ENCODE measurements at places on chromosomes 3 and 15.

DNA sequence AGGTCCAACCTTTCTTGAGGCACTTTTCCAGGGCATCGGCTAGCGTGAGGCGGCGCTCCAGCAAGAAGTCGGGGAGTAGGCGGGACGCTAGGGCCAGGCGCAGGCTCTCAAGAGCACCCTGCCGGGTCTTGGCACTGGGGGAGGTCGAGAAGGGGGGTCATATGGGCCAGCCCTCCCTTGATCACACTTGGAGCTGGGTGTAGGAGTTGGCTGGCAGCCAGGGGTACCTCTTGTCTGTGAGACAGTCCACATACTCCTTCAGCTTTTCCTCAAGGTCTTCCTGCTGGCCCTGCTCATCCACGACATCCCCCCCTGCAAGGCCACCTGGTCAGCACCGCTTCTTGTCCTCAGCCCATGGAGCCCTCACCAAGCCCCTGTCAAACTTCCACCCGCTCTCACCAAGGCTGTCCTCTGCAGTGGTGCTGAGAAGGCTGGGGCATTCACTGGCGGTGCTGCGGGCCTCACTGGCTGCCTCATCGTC, 2.0 kb downstream of the IFRD2 start:
- no peak for DNase-seq

DNA sequence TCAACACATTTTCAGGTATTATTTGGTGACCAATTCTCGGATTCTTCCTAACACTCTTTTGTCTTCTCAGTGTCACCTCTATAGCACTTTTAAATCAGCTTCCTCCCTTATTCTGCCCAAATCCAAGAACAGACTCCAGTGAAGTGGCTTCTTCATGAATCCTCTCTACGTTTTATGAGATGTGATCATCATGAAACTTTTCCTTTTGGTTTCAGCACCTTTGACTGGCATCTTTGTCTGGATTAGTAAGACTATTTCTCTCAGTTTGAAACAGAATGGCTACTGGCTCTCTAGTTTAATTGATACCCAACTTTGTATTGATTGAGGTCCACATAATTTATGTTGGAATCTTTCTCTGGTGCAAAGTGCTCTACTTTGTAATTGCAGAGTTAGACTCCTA, 45.6 kb downstream of the CMC1 start:
- DNase-seq: no peak

DNA sequence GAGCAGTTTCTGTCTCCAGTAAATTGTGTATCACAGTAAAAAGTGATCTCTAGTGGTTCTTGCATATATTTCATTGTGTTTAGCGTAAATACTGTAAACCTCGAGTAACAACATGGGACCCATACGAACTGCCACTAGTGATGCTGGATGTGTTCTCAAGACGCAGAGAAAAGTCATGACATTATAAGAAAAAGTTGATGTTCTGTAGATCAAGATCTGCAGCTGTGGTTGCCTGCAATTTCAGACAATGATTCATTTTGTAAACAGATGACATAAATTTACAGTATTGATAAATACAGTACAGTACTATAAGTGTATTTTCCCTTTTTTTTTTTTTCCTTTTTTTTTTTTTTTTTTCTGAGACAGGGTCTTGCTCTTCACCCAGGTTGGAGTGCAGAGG, 100.1 kb downstream of the DPH6 start:
- DNase-seq: no peak

- DNase-seq: no peak
Measured at GRCh38 chr3:96264701-96265100, 549.7 kb upstream of the EPHA6 start.

DNA sequence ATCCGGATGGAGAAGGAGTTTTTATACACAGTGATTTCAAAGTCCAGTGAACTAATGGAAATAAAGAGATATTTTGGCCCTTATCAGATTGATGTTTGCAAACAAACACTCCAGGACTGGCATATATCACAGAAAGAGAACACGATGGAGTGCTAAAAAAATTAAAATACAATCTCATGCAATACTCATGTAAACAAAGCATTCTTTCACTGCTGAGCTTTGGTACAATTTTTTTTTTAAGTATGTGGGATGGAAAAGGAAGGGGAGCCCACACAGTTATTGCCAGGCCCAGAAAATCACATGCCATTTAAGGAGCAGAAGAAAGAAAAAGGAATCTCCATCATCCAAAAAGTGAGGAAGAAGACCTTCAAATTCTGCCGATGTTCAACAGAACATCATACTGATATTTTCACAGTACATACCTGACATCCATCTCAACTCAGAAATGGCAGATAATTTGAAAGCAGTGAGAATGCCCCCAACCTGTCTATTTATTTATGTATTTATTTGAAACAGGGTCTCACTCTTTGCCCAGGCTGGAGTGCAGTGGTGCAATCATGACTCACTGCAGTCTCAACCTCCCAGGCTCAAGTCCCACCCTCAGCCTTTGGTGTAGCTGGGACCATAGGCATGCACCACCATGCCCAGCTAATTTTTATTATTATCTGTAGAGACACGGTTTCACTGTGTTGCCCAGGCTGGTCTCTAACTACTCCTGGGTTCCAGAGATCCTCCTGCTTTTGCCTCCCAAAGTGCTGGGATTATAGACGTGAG, 107.5 kb upstream of the SLC2A2 start:
- DNase-seq: no peak

DNA sequence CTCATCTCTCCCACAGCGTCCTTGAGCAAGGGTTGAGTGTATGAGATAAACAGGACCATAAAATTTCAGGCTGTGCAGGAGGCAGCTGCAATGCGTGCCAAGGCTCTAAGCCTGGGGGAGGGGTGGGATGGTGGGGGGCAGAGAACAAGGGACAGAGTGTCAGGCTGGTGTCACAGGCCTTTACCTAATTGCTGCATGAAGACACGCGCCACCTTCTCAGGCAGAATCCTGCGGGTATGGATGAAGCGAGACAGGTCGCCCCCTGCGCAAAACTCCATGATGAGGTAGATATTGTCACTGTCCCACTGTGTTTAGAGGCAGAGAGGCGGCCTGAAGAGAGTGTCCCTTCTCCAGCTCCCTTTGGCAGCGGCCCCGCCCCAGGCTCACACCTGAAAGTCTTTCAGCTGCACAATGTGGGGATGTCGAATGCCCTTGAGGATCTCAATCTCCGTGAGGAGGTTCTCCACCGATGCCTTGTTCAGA, 1.0 kb downstream of the ULK3 start:
- no peak for DNase-seq

GRCh38 chr15:65033659-65034269, 4.3 kb upstream of the MTFMT start:
- DNase-seq: no peak

GRCh38 chr3:37075955-37076354, 82.6 kb downstream of the MLH1 start:
- no peak for DNase-seq

DNA sequence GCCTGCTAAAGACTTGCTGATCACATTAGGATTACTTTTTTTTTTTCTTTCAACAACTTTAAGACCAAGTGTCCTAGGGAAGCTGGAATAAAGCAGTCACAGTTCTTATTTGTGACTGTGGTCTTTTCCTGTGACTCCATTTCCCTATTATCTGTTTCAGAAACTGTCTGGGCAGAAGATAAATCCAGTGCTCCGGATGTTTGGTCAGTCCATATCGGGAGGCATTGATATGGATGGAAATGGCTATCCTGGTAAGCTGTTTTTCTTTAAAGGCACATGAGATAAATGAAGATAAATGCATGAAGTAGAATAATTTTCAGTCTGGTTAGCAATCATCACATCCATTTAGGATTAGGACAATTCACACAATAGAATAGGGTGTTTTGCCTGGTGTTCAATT, 338.3 kb upstream of the CTDSPL start:
- no peak for DNase-seq

DNA sequence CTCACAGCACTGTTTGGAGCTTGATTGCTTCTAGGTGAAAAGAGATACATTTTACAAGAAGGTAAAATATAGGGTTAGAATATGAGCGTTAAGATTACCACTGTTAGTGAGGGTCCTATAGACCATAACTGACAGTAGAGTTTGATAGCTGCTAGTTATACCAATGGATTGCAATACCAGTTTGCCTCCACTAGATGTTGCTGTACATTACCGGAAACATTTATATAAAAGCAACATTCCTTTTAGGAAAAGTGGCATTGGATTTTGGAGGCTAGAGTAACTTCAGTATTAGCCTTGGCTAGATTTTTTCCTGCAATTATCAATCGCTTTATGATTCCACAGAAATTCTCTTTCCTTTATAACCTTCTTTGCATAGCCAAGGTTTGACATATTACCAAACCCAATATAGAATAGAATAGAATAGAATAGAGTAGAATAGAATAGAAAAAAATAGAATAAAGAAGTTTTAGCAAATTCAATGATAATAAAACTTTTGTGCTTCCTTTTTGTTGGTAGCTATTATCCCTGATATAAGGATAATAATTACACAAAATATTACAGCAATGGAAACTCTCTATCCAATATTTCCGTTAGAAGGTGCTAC, 1093.6 kb upstream of the ALCAM start:
- no peak for DNase-seq

DNA sequence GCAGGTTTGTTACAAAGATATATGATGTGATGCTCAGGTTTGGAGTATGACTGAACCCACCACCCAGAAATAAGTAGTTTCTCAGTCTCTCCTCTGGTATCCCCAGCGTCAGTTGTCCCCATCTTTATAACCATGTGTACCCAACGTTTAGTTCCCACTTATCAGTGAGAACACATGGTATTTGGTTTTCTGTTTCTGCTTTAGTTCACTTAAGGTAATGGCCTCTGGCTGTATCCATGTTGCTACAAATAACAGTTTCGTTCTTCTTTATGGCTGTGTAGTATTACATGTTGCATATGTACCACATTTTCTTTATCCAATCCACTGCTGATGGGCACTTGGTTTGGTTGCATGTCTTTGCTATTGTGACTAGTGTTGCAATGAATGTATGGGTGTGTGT, 132.3 kb downstream of the LMLN start:
- DNase-seq: no peak

DNA sequence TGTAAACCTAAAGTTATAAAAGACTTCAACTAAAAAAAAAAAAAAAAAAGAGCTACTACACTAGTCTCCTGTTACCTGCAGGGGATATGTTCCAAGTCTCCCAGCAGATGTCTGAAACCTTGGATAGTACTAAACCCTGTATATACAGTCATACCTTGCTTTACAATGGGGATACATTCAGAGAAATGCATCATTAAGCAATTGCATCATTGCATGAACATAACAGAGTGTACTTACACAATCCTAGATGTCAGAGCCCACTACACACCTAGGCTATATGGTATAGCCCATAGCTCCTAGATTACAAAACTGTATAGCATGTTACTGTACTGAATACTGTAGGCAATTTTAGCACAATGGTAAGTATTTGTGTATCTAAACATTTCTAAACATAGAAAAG, 119.1 kb downstream of the GMPS start:
- no peak for DNase-seq

- DNase-seq: no peak
Measured at GRCh38 chr3:67000009-67000408, 1.9 kb downstream of the KBTBD8 start.

GRCh38 chr3:186783731-186784515, 546 bp downstream of the EIF4A2 start:
- peak; percentile 82 for DNase-seq

- no peak for DNase-seq
Measured at GRCh38 chr3:133477487-133477886, 77.6 kb downstream of the BFSP2 start.

Data from stimulated activated CD8-positive, alpha-beta memory T cell treated with anti-CD3 and anti-CD28 coated beads, Interleukin-4, amount 100 ng/mL, for 48 hours (primary cell).